ENCODE measurements at places on chromosomes 3 and 15.

GRCh38 chr3:166663194-166663593 lies 716.9 kb downstream of the ZBBX start:
- no peak for DNase-seq

GRCh38 chr3:64242435-64242834 lies 17.2 kb upstream of the PRICKLE2 start:
- DNase-seq = no peak

DNA sequence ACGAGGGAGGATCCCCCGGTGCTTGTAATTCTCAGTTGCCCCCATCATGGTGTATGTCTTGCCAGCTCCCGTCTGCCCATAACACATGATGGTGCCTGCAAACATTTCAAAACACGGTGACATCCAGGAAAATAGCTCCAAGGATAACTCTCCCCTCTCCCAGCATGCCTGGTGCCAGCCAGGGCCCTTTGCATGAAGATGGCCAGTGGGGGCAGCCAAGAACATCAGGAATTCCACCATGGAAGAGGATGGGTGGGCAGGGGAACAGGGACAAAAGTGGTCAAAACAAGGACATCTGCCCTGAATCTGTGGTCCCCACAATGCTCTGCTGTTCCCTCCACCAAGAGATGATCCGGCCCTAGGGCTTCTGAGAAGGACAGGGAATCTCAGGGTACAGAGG lies 9.0 kb downstream of the KIF9 start:
- no peak for DNase-seq

DNA sequence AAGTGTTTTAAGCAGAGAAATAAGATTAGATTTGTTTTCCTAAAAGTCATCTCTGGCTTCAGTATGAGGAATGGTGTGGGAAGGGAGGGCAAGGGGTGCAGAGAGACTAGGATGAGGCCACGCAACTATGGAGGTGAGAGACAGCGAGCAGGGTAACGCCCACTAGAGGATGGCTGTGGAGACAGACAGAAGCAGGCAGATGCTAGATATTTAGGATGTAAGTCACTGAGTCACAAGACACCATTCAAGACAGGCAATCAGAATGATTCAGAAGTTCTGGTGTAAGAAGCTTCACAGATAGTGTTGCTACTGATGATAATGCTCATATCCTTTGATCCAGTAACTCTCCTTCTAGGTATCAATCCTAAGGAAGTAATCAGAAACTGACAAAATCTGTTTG lies 19.1 kb downstream of the HSPBAP1 start:
- no peak for DNase-seq

GRCh38 chr3:138213398-138214085 lies 26.4 kb downstream of the ARMC8 start:
- DNase-seq = no peak

DNA sequence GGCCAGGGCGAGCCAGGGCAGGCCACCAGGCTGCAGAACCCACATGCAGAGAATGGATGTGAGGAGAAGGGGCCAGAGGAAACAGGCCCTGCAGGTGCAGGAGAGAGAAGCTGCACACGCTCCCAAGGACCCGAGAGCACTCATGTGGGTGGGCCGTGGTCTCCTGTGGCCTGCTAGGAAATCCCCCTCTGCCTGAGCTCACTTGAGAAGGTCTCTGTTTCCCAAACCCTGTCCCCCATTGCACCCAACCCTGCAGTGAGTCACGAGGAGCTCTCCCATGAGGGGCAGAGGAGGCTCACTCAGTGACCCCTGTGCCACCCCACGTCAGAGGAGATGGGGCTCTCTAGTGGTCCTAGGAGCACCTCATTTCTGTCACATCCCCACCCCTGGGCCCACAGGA lies 111.1 kb downstream of the KLF13 start:
- no peak for DNase-seq

GRCh38 chr15:25730918-25731317 lies 132.2 kb downstream of the ATP10A start:
- no peak for DNase-seq

DNA sequence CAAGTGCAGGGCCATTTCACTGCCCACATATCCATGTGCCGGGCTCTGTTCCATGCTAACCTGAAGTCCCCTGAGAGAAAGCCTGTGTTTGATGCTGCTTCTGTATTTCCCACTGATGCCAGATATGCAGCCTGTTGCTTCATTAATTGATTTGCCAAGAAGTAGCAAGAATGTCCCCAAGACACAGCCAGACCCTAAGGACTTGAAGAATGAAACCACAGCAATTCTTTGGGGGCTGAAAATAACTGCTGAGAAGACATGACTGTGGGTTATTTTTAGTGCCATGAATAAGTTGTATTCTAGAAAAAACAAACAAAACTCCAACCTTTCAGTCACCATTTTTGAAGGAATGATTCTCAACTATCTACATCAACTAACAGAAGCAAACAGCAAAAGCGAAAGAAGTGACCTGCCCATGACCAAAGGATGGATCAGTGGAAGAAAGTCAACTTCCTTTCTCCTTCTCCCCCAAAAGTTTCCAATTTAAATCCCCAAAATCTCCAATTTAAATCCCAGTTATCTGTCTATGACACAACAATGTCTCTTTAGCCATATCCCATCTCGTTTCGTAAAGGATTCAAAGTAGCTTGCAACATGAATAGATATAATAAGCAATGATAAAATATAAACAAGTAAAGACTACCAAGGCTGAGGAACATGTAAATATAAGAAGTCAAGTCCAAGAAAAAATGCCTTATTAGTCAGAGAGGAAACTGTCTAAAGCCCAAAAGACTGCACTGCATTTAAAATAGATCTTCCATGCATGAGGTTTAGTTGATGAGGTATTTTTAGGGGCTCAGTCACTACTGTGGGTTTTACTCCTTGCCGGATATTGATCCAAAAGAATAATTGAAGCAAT lies 226.8 kb downstream of the DTWD1 start:
- DNase-seq = no peak

- DNase-seq = no peak
Measured at GRCh38 chr3:17349093-17349492, 393.3 kb downstream of the TBC1D5 start.

GRCh38 chr3:11580645-11581044 lies 63.1 kb downstream of the VGLL4 start:
- no peak for DNase-seq

DNA sequence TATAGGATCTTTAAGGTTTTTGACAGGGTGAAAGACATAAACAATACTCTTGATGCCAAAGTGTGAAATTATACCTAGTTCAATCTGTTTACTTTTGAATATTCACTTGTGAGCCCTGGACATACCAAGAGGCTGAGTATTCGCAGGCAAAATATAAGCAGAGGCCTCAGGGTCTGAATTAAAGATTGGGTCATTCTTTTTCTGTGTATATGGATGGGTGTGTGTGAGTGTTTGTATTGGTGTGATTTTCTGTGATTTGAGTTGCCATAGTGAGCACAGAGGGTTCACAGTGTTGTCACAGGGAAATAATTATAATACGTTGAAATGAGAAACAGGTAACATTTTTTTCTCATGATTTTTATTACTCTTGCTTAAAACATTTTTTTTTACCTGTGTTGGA lies 770.7 kb upstream of the ALCAM start:
- no peak for DNase-seq

GRCh38 chr3:180383332-180384020 lies 218.5 kb upstream of the TTC14 start:
- no peak for DNase-seq

DNA sequence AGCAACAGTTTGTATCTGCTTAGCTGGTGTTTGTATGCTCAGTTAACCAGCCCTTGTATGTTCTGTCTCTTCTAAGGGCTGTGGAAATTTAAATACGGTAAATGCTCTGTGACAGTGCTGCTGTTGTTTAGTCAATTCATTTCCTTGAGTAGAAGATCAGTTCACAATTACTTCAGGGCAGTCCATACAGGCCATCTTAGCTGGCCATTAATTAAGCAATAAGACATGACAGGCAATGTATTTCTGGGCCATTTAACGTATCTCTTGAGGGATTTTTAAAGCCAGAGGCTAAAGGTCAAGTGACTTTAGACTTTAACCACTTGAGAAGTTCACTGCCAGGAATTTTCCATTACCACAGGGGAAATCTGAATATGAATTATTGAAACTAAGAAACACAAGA lies 351.8 kb downstream of the ZIC1 start:
- no peak for DNase-seq

GRCh38 chr3:171704002-171704401 lies 106.3 kb downstream of the PLD1 start:
- no peak for DNase-seq

DNA sequence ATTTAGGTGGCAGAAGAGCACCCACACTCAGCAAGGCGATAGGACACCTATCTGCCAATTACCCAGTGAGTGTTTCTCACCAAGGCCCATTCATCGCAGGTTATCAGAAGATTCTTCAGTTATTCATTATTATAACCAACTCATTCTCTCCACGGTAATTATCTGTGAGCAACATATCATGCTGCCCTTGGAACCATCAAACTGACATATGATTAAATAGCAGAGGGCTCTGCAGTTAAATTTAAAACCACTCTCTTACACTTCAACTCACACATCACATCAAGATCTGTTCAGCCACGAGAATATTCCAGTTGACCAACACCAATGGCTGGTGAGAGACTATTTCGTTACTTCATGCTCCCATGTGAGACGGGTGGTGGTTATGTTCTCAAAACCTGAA lies 489.3 kb downstream of the ERC2 start:
- no peak for DNase-seq

DNA sequence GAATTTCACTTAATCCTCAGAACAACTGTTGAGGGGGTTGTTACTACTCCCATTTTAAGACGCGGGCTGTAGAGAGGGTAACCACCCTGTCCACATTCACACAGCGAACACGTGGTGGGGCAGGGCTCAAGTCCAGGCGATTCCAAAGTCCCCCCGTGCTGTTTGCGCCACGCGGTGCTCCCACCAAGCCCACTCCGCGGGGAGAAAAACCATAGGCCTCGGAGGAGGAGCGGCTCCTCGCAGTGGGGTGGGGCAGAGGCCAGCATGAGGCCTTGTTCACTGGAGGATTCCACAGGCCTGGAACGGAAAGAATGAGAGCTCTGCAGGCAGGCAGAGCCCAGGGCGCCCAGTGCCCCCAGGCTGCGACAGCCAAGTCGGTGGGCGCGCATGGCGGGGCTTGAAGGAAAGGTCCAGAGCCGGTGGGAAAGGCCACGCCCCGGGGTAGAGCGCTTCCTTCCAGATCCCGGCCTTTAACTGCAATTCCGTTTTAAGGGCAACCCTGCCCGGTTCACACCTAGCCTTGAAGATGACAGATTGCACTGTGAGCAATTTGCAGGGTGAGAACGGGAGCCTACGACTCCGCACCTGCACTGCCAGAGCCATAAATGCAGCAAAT lies 161.8 kb upstream of the TBL1XR1 start:
- peak; percentile 79 for DNase-seq

DNA sequence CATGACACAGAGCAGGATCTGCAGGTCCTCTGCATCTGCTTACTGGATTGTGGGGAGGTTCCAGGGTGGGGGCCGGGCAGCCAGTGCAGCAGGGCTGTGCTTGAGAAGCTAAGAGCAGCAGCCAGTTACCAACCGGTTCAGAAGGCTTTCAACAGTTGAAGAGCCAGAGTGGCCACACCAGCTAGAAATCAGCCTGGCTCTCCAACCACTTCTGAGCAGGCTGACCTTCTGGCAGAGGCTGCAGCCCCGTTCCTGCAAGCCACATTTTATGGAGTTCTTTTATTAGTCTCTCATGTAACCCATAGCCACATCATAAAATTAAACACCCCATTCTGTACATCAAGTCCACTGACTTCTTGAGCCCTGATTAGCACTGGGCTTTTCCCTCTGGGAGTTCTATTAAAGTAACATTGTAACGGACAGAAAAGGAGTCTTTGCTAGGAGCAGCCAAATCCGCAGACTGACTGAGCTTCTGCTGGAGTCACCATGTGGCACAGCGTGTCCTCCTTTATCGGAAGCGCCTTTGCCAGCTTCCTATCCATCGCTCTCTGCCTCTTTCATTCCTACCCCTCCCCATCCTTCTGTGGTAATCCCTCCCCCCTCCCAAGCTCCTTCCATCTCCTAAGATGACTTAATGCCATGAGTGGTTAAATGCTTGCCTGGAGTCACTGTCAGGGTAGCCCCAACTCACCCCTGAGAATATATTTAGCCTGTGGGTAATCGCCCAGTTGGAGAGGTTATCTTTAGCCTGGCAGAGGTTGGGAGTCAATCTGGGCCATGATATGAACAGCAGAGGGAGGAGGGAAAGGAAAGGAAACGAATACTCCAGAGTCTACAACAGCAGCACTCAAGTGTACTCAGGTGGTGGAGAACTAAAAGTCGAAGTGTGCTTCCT lies 138.5 kb upstream of the HES1 start:
- DNase-seq = no peak

DNA sequence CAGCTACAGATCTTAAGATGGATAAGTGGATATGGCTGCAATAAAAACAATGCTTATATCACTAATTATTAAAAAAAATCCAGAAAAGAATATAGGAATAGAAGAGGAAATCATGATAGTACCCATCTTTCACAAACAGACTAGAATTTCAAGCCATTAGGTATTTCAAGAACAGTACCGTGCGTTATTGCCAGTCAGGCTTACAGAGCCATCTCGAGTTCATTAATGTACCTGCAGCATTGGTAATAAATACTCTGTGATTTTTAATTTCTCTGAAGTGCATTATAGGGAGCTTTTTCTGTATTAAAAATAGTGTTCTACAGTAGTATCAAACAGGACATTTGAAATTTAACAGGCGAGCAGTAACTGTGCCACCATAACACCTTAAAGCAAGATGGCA lies 35.7 kb downstream of the ST3GAL6 start:
- DNase-seq = no peak

DNA sequence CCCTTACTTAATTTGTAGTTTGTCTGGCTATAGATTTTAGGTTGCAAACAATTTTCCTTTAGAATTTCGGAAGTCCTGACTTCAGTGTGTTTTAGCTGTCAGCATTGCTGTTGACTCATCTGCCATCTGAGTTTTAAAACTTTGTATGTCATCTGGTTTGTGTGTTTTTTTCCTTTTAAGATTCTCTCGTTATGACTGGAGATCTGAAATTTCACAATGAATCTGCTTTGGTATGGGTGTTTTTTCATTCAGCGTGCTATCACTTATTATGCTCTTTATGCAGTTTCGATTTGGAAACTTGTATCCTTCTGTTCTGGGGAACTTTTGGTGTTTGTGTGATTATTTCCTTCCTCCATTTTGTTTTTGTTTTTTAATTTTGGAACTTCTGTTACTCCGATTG lies 53.7 kb upstream of the ZNF280D start:
- DNase-seq = no peak

- no peak for DNase-seq
Measured at GRCh38 chr15:84594617-84595290, 6.1 kb upstream of the ZSCAN2 start.

DNA sequence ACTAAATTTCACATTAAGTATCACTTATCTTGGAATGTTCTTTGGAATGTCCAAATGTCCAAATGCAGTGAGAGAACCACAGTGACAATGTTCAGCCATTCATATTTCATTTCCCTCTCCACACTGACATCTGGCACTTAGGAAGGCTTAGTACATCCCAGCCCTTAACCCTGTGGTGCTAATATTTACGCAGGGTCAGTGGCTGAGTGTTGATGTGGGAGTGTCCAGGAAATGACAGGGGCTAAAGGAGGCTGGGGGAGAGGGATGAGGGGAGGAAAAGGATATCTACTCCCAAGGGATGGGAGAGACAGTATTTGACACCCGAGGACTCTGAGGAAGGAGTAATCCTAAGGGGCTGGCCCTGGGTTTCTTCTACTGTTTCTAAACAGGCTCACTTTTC lies 14.1 kb upstream of the CCR4 start:
- no peak for DNase-seq

GRCh38 chr3:11096266-11097139 lies 57.8 kb upstream of the HRH1 start:
- DNase-seq = no peak

Data from NCI-H1092 treated with DMSO at 0.1 percent for 48 hours (cell line).